ENCODE measurements at places on chromosomes 2 and 18.

DNA sequence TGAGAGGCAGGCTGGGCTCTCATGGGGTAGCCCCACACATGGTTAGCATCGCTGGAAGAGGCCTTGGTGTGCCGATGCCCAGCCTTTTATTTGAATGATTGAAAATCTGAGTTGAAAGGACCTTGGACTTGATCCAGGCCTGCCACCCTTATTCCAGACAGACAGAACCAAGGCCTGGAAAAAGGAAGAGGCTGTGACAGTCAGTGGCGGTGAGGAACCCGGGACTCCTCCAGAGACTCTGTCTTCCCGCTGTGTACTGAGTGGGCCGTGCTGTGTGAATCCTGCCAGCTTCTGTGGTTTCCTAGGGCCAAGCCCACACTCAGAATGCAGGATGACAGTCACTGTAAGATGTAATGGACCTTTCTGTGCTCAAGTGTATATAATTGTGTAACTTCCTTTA lies 218.5 kb downstream of the LDLRAD4 start:
- no peak for DNase-seq

- DNase-seq, result no peak
These were observed 239.7 kb upstream of the TNP1 start for GRCh38 chr2:217099561-217099960.

GRCh38 chr2:200765139-200765951 lies 46.4 kb upstream of the BZW1 start:
- no peak for DNase-seq

- no peak for DNase-seq
These were observed 6.6 kb upstream of the ASAP2 start for GRCh38 chr2:9199716-9200632.

GRCh38 chr18:78090584-78090983 lies 840.9 kb downstream of the GALR1 start:
- no peak for DNase-seq

DNA sequence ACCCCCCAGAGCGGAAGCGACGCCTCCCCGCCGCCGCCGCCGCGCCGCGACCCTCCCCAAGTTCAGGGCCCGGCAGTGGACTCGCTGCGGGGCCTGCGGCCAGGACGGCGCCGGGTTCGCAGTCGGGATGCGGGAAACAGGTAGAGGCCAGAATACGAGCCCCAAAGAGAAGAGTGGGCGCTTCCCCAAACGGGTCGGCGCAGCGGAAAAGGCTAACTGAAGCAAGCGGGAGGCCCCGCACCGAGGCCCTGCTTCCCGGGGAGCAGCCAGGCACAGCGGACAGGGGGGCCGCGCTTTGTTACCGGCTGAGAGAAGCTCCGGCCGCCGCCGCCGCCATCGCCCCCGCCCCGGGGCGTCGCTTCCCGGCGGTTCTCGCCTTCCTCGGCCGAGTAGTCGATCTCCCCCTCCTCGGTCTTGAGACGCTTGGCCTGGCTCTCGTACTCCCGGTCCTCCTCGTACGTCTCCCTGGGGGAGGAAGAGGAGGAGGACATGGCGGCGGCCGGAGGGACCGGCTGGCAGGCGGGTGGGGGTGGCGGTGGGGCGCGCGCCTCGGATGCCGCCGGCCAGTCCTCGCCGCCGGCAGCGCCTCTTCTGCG lies 494 bp downstream of the HNRNPLL start:
- no peak for DNase-seq

DNA sequence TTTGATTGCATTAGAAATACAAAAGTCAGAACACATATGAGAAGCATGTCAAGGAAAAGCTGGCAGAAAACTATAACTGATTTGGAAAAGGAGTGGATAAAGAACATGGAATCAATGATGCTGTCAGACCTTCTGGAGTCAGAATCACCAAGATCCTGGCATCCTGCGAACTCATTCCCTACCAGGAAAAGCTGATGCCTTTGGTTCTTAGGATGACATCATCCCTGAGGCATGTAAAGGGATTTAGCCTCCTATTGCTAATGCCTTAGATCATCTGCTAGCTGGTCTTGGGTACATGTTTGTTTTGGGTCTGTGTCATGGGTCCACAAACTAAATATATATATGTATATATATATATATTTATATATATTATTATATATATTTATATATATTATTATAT lies 680.7 kb downstream of the EPHA4 start:
- DNase-seq, result no peak

GRCh38 chr2:48194641-48195040 lies 288.3 kb upstream of the FBXO11 start:
- no peak for DNase-seq

GRCh38 chr2:197914778-197915177 lies 110.4 kb downstream of the PLCL1 start:
- DNase-seq, result no peak

DNA sequence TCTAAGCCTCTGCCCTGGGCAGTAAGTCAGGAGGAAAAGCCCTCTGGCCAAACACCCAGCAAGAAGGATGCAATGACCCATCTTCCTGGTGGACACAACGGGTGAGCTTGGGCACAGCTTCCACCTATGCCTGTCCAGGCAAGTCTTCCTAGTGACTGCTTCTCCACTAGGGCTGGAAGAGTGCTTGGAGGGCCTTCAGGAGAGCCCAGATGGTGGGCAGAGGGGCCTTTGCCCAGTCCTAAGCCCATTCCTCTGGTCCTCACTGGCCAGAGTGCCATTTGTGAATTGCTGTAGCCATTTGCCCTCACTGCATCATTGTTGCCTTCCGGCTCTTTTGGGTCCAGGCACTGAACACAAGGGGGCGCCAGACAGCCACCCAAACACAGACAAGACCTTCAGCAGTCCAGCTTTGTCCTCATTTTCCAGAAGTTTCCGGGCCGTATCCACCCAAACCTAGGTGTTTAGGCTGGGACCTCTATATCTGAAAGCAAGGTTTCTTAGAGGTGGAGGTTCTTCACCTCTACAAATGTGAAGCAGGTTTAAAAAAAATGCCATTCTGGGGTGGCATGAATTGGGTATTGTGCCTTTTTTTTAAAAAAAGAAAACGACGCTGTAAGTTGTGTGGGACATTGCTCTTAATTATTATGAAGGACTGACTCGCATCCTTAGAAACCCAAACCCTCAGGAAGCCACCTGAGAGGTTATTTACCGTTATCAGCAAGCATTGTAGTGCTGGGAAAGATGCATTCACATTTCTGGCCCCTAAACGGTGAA lies 29.5 kb downstream of the PAX8 start:
- peak; percentile 46 for DNase-seq

- no peak for DNase-seq
These were observed 39.4 kb upstream of the ZNF397 start for GRCh38 chr18:35201256-35201931.

- no peak for DNase-seq
These were observed 794.2 kb upstream of the NXPH2 start for GRCh38 chr2:139574371-139574770.

DNA sequence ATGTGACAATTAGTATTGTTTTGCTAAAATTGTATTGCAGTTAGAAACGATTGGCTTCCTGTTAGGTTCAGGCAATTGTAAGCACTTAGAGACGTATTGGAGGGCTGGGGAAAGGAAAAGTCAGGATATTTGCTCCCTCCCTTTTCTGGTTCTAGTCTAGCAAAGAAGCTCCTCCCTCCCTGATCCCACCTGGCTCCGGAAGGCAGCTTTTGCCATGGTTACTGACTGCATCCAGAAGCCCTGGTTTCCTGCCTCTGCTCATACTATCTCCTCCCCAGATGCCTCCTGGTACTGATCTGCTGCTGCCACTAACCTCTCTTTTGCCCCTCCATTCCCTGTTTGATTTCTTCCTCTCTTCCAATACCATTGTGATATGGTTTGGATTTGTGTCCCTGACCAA lies 275.9 kb downstream of the MREG start:
- no peak for DNase-seq

GRCh38 chr2:124586835-124587234 lies 561.7 kb downstream of the CNTNAP5 start:
- no peak for DNase-seq

DNA sequence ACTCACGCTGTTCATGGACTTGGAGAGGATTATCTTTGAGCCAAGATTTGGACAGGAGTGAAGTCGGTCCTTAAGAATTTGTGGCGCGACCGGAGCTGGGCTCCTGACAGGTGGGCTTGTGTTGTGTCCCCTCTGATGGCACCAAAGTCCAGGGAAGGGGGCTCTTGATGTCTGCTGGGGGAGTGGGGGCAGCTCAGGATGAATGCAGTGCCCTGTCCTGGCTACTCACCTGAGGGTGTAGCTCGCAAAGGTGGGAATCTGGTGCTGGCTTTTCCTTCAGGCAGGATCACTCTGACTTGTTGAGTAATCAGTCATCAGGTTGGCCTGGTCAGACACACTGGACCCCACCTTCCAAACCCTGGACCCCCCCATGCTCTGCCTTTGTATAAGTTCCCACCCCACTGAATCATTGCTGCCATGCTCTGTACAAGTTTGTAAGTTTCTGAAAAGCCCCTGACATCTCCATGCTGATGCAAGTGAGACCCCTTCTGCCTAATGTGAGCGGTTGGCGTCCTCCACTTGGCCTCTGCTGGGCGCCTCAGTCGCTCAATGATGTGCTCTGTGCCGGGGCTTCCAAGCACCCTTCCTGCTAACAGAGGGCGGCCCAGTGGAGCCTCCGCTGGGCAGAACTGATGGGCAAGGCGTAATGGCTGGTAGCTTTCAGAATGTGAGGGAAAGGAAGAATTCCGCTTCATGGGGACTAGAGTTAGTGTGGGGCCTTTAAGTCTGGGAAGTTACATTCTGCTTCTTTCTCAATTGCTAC lies 196.1 kb downstream of the MGAT5 start:
- no peak for DNase-seq

DNA sequence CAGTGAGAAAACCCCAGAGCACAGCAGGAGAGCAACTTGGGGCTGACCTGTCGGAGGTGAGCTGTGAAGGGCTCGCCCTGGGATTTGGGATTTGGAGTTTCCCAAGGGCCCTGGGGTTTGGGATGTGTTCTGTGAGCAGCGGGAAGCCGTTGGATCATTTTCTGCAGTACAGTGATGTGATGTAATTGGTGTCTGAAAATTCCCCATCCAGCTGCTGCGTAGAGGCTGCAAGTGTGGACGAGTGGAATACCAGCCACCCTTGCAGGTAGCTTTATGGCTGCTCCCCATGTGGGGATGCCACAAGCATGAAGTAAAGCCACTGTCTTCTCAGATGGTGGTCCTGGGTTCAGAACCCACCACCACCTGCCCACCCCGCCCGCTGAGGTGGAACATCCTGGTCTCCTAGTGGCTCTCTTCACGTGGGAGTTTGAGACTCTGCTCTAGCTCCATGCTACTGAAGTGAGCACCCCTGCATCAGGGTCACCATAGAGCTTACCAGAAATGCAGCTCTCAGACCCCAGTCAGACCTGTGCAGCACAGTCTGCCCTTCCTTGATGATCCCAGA lies 15.0 kb downstream of the IMPA2 start:
- DNase-seq, result no peak

DNA sequence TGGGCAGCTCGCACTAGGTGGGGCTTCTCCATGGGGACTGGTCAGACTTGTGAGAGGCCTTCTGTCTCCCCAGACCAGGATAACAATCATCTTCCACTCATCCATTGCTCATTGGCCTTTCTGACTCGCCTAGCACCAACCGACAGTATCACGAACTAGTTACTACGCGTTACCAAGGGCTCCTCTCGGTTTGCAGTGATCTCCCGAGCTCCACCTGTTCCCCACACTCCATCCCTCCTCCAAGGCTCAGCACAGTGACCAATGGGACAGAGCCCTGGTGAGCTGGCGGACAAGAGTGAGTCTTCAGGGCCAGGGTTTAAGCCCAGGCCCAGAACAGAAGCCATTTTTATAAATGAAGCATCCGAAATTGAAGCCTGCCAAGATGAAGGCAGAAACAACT lies 42.8 kb upstream of the SMAD7 start:
- no peak for DNase-seq

- no peak for DNase-seq
These were observed 99.5 kb downstream of the MAIP1 start for GRCh38 chr2:200054681-200055468.

DNA sequence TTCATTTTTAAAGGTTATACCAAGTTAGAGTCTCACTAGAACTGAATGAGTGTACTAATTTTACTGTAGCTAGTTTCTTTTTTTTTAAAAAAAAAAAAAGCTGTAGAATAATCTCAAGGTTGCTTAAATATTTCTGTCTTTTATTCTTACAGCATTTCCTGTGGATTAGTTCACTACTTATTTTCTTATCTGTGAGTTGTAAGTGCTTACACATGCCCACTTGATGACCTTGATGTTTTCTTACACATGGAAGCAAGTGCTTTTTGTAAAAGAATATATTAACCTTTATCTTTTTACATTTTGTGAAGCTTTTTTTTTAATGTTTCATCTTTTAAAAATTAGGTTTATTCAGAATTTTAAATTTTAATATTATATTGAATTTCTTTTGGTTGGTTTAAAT lies 57.8 kb downstream of the MSH2 start:
- DNase-seq, result no peak

GRCh38 chr2:42274863-42275262 lies 86.2 kb downstream of the COX7A2L start:
- DNase-seq, result no peak

- no peak for DNase-seq
These were observed 30.2 kb downstream of the ITSN2 start for GRCh38 chr2:24330161-24330560.

Measured in stimulated activated CD4-positive, alpha-beta T cell treated with anti-CD3 and anti-CD28 coated beads, Interleukin-1b, Interleukin-23, amount 100 ng/mL, for 1 hour (primary cell).